CD4-positive, alpha-beta T cell (primary cell): ENCODE measurements at places on chromosomes 7 and 10. TPM values are rescaled to one million over a fixed set of nuclear protein-coding genes. Genes with fewer than 3 reads are reported as not detected.

DNA sequence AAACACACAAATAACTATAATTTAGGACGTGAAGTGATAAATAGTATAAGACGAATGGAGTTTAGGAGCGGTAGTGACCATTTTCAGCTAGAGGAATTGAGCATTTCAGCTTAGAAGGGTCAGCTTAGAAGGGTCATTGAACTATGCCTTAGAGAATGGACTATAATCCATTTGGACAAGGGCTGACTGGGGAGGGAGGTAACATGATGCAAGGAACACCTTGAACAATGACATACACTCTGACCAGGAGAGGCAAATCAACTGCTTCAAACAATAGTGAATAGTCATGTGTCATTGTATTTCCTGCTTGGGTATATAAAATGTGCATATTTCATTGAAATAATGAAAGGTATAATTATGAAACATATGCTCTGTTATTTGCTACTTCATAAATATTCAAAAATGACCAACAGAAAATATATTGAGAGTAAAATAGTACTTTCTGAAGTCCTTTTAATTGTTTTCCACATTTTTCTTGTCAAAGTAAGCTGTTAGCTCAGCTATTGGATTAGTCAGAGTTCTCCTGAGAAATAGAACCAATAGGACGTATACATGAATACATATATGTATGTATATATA lies 40.5 kb upstream of the WASL start:
- no peaks in the 10 kb centered on the region for H3K27me3 ChIP-seq
- no peak for DNase-seq
- H3K27ac ChIP-seq: no peak overlapping the region
- no peak overlapping the region for H3K4me3 ChIP-seq
- no peaks in the 10 kb centered on the region for H3K36me3 ChIP-seq
- no peaks in the 10 kb centered on the region for H3K4me1 ChIP-seq

DNA sequence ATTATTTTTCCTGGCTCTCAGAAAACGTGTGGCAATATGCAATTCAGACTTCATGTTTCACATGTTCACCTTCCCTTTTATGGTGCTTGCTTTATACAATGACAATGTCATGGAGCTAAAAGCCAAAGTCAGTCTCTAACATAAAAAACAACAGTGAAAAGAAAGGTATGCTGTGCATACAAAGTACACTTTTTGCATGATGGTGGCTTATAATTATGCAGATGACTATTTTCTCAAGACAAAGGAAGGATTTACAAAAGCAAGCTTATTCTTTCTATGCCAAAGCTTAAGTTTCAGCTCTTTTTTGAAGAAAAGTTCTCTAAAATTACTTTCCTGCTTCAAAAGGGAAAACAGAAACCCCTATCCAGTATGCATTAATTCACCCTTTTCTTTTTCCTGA lies 15.6 kb downstream of the ERCC6 start:
- H3K4me1 ChIP-seq: no peaks in the 10 kb centered on the region
- no peak overlapping the region for H3K27ac ChIP-seq
- no peak overlapping the region for H3K4me3 ChIP-seq
- no peak for DNase-seq
- no peaks in the 10 kb centered on the region for H3K27me3 ChIP-seq

The ZNF503 gene
- 0.38 TPM for total RNA-seq

- DNase-seq: no peak
- H3K27me3 ChIP-seq: no peaks in the 10 kb centered on the region
- H3K36me3 ChIP-seq: no peaks in the 10 kb centered on the region
- no peaks in the 10 kb centered on the region for H3K4me1 ChIP-seq
Observed at GRCh38 chr7:39910108-39910869, 39.8 kb upstream of the CDK13 start.
